ENCODE measurements at places on chromosomes 4 and X.

DNA sequence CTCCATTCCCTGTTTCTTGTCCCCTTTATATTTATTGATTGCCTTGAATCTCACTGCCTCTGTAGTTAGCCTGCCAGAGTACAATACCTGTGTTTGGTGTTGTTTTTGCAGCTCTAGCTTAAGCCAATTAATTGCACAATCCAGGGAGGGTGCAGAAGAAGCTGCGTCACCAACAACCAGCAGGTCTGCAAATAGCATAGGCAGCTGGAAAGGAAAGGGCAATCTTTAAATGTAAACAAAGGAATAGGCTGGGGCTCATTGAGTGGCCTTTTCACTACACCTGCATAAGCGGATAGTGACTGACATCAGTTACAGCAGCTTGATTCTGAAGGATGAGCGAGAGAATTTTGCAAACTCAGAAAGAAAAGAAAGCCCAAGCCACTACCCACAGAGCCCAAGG is 106.8 kb upstream of the RAI2 start:
- no peak for DNase-seq

GRCh38 chr4:76527666-76528065 is 92.6 kb downstream of the SHROOM3 start:
- DNase-seq: no peak

GRCh38 chr4:16122308-16122711 is 38.5 kb upstream of the PROM1 start:
- DNase-seq: no peak

DNA sequence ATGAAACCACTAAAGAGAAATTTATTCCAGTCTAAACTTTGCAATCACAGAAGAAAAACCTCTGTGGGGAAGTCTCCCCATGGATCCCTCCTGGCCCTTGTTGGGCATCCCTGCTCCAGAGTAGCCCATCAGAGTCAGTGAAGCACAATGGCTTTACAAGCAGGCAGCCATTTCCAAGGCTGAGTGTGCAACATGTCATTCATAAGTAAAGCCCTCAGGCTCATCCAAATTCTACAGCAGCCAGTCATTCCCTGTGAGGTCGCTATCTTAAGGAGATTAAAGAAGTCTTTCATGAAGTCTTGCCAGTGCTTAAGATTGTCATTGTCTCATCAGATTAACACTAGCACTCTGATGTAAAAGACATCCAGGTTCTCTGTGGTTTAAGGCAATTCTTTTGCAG is 17.0 kb upstream of the MAPK10 start:
- DNase-seq: no peak
